Hematopoietic multipotent progenitor cell treated with erythropoietin and hydrocortisone succinate and interleukin-3 and kit ligand, for 15 days (in vitro differentiated cells): ENCODE measurements at places on chromosomes 2 and 18.

GRCh38 chr2:174925046-174925784, 80.0 kb downstream of the CHN1 start:
- no peak for DNase-seq

GRCh38 chr2:41484858-41485234, 563.0 kb upstream of the PKDCC start:
- no peak for DNase-seq

DNA sequence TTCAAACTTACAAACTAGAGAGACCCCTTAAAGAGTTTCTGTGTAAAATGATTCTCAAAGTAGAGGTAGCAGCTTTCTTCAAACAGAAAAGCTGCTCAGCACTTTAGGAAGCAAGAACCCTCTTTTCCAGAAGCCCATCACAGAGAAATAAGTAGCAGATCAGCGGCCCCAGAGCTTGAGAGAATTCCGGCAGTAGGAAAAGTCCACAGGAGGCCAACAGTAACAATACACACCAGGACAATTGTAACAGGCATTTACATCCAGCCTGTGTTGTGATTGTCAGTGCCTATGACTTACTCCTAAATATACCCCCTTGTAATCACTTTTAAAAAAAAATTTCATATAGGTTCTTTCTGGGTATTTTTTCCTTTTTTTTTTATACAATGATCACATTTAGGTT, 161.4 kb upstream of the ACVR2A start:
- no peak for DNase-seq

GRCh38 chr2:236264256-236264655, at the start of gene ASB18:
Gene ASB18, minus strand, starts transcription at chr2:236264406. Its CDS starts 61 bp downstream, at chr2:236264345.
- DNase-seq: no peak

- no peak for DNase-seq
These were observed 95.2 kb upstream of the CD302 start for GRCh38 chr2:159892990-159893810.

DNA sequence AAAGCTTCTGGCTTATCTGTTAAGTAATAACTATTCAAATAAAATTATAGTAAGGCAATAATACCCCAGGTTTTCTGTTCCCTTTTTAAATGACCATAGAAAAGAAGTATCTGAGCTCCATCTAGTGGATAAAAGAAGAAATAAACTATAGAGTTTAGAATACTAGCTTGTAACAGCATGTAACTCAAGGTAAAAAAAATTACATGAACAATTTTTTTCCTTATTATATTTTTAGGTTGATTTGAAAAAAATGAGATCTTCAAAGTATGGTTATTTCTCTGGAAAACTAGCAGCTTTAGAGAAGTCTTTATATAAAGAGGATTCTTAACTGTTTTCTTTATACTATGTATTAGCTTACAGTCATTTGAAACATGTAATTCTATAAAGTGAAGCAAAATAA, 58.1 kb downstream of the NCKAP1 start:
- DNase-seq: peak; percentile 64

GRCh38 chr2:240292619-240293525, 142.6 kb upstream of the GPC1 start:
- no peak for DNase-seq

DNA sequence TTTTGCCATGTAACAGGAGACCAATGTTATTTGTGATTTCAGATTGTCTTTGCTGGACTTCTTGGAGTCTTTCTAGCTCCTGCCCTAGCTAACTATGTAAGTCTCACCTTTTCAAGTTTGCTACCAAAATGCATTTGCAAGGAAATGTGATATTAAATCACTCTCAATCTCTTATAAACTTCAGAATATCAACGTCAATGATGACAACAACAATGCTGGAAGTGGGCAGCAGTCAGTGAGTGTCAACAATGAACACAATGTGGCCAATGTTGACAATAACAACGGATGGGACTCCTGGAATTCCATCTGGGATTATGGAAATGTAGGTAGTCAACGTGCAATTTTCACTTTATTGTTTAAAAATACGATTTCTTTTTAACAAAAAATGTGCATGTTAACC, 3.0 kb downstream of the GKN1 start:
- no peak for DNase-seq

DNA sequence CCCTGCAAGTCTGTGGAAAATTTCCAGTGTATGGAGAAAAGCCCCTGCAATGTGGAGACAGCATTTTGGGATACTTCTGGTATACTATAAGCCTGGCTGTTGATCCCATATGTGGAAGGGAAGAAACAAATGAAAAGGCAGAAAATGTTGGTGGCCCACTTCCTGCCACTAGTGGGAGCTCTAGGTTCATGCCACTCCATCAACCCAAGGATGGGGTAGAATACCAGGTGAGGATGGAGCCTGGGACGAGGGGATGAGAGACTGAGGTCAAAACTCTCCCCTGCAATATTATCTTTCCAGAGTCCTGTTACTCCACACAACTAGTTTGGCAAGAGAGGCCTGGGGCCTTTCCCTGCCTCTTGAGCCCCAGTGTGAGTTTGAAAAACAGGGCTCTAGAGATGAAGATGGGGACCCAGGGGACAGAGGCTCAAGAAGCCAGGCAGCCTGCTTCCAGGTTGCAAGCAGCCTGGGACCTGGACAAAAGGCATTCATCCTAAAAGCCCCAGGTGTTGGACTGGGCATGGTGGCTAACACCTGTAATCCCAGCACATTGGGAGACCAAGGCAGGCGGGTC, 31.9 kb downstream of the BMP10 start:
- DNase-seq: peak; percentile 34

GRCh38 chr2:138223319-138223718, 259.0 kb downstream of the HNMT start:
- DNase-seq: no peak

DNA sequence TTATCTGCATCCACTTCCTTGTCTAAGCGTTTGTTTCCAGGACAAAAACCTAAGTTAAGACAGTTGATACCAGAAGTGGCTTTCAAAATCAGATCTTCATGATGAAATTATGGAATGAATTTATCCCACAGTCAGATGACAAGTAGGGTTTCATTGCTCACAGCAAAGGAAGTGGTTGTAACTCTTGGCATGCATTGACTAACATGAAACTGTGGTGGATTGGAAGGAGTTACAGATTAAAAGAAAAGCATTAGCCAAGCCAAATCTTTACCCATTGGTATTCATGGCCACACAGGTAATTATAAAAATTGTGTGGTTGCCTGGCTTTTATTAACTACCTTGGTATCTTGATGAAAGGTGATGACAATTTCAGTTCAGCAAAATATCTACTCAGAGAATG, 438.0 kb upstream of the NXPH2 start:
- no peak for DNase-seq

GRCh38 chr2:105641389-105641811, 103.3 kb upstream of the NCK2 start:
- peak; percentile 17 for DNase-seq

- DNase-seq: no peak
These were observed 21.5 kb upstream of the MYCN start for GRCh38 chr2:15918761-15919356.

DNA sequence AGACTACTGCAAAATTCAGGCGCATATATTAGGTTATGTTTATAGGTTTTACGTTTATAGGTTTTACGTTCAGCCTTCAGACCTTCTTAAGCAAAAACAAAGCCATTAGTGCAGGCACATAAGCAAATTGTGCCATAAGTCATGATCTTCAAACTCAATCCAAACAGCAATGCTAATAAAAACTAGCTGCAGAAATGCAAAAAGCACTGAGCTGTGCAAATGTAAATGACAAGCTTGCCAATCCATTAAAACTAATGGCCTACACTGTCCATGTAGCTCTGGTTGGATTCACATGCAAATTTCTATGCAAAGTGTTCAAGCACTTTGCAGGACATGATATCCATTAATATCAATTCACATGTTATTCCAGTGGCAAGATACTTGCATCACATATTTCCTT, 50.9 kb downstream of the LRPPRC start:
- DNase-seq: no peak

GRCh38 chr2:234308813-234309195, 188.1 kb downstream of the ARL4C start:
- DNase-seq: no peak

- no peak for DNase-seq
These were observed 228.0 kb downstream of the PIK3C3 start for GRCh38 chr18:42182728-42183700.

DNA sequence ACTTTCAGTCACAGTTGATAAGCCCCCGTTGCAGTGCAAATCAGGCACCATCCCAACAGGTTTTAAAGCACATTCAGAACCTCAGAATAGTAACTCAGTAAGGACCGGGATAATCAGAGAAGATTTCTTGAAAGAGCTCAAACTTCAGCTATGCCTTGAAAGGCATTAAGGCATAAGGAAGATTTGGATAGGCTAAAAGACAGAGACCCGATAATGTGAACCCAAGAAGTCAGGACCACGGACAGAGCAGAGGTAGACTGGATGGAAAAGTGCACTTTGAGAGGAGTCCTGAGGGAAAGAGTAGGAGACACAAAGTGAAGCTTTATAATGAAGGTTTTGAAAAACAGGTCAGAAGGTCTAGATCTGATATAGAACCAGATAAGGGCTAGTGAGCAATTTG, 36.9 kb upstream of the KLF7 start:
- DNase-seq: no peak

DNA sequence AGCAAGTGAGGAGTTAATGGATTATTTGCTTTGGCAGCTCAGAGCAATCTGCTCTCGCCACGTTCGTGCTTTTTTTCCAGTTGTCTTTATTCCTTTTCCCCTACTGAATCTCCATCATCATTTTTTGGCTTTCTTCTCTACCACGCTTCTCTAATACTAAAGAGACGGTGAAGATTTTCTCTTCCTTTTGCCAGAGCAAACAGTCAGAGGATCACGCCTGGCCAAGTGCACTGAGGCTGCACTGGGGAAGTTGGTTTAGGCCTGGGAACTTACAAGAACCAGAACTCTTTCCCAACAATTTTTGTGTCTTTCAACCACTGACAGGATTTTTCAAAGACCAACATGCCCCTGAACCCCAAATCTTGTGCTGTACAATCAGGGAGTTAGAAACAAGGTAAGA, 172.3 kb downstream of the PID1 start:
- DNase-seq: no peak

DNA sequence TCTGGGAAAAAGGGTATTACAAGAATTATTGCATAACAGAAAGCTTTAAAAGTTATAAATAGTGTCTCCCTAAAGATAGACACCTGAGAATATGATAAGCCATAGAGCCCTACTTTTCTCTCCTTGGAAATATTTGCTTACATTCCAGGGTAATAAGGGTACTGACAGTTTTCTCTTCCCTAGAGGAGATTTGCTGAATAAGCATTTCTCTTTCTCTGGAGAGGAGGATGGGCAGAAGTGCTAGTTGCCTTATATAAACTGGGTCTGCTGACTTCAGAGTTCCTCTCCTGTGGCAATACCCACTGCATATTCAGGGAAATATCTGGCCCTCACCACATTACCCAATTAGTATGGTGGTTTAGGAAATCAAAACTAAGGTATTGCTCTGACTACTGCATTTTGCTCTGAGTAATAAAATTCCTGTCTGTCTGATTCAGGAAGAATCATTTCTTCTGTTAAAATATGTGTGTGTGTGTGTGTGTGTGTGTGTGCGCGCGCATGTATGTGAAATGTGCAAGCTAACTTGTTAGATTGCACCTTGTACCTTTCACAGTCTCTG, 1391.3 kb downstream of the DSC3 start:
- no peak for DNase-seq

DNA sequence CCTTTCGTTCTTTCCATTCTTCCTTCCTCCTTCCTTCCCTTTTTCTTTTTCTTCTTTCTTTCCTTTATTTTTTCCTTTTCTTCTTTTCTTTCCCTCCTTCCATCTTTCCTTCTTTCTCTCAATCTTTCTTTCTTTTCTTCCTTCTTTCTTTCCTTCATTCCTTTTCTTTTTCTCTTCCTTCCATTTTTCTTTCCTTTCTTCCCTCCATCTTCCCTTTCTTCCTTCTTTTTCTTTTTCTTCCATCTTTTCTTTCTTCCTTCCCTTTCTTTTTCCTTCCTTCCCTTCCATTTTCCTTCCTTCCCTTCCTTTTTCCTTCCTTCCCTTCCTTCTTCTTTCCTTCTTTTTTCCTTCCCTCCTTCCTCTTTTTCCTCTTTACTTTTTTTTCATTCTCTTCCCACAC, 568.7 kb downstream of the GALR1 start:
- no peak for DNase-seq

GRCh38 chr2:176852667-176853066, 359.9 kb upstream of the HNRNPA3 start:
- DNase-seq: no peak

DNA sequence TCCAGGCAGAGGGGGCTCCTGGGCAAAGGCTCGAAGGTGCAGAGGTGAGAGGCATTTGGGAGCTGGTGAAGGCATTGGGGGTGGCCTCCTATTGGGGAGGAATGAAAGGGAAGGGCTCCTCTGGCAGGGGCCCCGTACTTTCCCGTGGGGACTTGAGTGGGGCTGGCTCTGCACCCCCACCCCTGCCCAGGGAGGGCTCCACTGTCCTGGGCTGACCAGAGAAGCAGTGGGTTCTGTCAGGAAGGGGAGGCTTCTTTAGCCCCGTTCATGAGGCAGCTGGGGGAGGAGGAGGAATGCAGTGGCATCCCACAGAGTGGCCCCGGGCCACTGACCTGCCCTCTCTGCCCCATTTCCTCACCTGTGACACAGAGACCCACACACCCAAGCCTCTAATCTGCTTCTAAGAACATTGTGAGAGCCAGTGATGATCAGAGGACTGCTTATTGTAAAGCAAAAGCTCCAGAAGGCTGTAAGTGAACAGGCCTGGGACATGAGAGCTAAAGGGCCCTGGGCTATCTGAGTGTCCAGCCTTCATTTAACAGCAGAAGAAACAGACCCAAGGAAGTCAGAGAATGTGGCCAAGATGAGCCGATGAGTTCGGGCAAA, 38.6 kb upstream of the GPAT2 start:
- no peak for DNase-seq

DNA sequence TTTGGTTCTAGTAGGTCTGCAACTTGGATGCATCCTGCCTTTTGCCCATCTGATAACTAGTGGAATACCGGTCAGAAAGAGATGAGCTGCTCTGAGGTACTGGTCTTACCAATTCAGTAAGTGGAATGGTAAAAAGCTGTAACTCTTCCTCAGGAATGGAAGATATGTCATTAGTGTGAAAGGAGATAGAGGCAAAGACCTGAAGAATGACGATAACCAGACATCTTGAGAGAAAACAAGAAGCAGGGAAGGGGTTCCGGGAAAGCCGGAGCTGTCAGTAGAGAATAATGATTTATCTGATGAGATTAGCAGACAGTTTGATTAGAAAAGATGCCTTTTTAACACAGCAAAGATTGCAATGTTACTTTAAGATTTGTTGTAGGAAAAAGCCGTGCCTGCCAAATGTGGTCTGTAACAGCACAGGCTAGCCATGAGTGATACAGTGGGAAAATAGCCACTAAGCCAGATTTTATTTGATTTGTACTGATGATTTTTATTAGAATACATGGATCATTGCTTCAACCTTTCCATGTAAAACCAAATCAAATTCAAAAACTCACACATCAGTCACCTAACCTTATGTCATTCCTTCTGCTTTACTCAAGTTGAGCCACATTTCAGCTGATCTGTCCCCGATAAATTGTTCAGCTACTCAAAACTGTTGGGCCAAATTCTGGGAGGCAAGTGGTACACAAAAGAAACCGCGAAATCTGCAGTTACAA, 110.0 kb downstream of the TCF4 start:
- peak; percentile 5 for DNase-seq
